ENCODE measurements at places on chromosomes 16 and 17. TPM values are rescaled to one million over a fixed set of nuclear protein-coding genes. Genes with fewer than 3 reads are reported as not detected.
A peak's percentile ranks its signal among the peaks of the same experiment; 100 is the strongest.

The SPATA2L gene
- 14.2 TPM for total RNA-seq

GRCh38 chr16:12625068-12625467 lies 178.6 kb downstream of the CPPED1 start:
- DNase-seq: no peak

The PYY gene
- 0.79 TPM for total RNA-seq

GRCh38 chr16:56241596-56241995 lies 50.3 kb downstream of the GNAO1 start:
- DNase-seq: peak; percentile 10

DNA sequence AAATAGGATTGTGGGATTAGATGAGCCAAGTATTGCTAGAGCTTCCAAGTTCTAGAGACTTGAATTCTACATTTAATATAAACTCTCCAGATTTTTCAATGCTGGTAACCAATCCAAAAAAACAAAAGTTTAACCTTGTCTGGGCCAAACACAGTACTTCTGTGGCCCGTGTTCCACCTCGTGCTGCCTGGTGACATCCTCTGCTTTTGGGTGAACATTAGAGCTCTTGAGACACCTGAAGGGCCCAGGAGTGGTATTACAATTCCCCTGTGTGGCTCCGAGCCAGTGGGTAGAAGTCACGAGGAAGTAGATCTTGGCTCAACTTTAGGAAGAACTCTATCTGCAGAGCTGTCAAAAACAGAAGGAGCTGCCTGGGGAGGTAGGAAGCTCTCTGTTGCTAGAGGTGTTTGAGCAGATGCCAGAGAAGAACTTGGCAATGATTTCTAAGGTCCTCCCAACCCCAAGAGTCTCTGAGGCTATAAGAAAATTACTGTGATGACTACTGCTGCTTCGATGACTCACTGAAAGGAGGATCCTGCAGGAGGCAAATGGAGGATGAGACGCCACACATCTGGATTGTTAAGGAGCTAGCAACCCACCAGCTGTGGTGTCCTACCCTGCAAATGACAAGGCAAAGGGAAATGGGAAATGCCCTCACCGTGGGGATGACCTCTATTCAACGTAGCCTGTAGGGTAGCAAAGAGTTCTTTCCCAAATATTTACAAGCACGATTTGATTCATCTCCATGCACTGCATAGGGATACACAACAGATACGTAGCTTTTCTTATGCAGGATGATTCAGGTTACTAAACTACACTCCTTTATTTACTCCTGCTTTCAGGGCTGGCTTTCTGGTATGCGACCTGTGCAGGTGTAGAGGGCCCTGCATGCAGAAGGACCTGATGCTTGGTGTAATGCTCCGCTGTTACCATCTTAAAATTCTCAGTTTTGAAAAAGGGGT lies 45.8 kb upstream of the GAS7 start:
- DNase-seq: peak; percentile 2

The KRT17 gene
- 30,463 TPM for total RNA-seq

DNA sequence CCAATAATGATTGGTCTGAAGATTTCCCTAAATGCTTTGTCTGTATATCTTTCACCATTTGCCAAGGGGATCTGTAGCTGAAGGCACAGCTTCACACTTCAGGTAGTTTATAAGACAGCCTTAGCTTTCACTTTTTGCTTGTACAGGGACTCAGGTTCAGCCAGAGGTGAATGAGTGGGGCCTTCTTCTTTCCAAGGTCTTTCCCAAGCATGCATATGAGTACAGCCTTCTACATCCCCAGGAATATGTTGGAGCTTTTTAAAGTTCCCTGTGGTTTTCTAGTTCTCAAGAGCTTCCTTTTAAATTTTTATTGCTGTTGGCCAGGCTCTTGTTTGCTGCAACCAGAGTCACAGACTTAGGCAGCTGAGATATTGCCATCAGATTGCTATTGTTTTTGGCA lies 17.9 kb upstream of the SPDYE4 start:
- no peak for DNase-seq

The FN3KRP gene
- 21.3 TPM for total RNA-seq

- DNase-seq: peak; percentile 16
These were observed 482 bp upstream of the SSH2 start for GRCh38 chr17:29930409-29931010.

GRCh38 chr16:81636298-81636993 lies 142.6 kb upstream of the PLCG2 start:
- DNase-seq: no peak

DNA sequence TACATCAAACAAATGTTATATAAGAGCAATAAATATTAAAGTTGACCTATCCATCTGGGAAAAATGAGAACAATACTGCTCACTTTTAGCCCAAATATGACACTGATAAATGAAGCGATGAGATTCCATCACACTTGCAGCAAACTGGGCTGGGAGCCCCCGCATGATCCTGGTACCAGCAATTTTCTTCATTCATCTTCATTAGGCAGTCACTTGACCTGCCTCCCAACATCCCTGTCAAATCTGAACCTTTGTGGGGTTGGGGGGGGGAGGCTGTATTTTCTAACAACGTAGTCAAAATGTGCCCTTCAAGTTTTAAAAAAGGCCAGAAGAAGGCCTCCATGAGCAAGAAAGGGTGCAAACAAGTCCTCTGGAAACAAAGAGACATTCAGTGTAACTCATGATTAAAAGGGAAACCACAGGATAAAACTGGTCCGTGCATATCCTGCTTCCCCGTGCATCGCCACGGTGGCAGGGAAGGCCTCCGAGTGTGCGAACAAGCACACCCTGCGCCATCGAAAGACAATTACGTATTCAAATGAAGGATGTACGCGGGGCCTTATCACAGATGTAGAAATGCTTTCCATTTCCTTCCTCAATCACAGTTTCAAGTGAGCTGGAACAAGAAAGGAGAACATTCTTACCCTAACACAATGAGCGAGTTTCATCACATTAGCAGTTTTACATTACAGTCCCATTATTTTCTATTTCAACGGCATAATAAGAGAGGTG lies 48.4 kb downstream of the TOX3 start:
- DNase-seq: no peak

The KRTAP1-1 gene
- total RNA-seq: not detected

DNA sequence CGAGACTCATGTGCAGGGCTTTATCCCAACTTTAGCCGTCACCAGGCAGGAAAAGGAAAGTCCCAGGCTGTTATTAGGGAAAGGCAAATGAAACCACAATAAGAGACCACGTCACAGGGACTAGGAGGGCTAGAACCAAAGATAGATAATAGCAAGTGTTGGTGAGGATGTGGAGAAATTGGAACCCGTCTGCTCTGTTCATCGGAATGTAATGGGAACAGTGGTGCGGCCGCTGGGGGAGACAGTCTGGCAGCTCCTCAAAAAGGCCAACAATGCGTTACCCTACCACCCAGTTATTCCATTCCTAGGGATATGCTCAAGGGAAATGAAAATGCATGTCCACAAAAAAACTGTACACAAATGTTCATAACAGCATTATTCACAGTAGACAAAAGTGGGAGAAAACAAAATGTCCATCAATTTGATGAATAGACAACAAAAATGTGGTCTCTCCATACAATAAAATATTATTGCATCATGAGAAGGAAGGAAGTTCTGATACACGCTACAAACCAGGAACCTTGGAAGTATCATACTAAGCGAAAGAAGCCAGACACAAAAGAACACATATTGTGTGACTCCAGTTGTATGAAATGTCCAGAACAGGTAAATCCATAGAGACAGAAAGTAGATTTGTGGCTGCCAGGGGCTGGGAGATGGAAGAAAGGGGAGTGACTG lies 19.5 kb upstream of the USP10 start:
- DNase-seq: no peak

- DNase-seq: no peak
These were observed 45.8 kb upstream of the TAOK1 start for GRCh38 chr17:29344201-29344856.
